ENCODE measurements at places on chromosomes 11 and 22. TPM values are rescaled to one million over a fixed set of nuclear protein-coding genes. Genes with fewer than 3 reads are reported as not detected.

TOP3B gene
- 14.0 TPM for total RNA-seq

UPK3A gene
- not detected for total RNA-seq

MSANTD2 gene
- total RNA-seq: 5.0 TPM

MPPED1 gene
- not detected for total RNA-seq

SNX32 gene
- 0.07 TPM for total RNA-seq
